ENCODE measurements at places on chromosomes 3 and 15.

DNA sequence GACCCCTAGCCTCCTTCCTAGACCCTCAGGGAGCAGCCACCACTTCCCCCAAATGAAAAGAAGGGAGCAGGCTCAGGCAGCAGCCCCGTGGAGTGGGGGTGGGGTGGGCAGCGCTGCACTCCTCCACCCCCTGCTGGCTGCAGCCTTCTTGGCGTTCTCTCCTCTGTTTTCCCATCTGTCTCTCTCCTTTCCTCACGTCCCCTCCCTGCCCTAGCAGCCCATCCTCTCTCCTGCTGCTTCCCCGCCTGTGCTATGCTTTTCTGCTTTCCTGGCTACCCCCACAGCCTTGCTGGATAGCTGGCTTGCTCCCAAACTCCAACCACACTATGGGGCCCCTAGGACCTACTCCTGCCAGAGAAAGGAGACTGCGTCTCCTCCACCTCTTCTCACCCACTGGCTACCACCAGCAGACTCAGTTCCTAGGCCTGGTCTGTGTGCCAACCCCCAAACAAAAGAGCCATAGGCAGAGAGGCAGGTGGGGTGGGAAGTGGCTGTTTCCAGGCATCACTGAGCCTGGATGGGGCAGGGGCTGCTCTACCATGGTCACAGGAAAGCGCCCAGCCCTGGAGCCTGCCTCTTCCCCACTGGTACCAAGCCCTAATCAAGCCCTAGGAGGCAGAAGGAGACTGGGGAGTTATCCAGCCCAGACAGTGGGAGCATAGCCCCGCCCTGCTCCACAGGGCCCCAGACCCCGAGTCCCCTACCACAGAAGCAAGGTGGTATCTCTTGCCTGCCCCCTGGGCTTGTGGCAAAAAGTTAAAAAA, 3.4 kb upstream of the DISP2 start:
- DNase-seq = no peak

DNA sequence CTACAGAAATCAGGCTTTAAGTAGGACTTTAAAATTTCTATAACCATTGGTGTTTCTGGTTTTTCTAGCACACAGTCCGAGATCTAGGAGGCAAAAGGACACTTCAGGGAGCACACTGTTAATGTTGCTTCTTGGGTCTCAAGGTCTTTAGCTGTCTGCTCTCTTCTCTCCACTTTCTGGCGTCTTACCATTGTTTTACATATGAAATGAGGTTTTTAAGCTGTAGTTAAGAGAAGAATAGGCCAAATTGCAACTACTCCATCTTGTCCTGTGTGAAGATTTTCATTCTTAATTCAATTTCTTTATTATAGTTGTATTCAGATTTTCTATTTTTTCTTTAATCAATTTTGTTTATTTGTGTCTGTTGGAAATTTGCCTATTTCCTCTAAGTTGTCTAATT, 151.4 kb downstream of the WNT7A start:
- DNase-seq = no peak

DNA sequence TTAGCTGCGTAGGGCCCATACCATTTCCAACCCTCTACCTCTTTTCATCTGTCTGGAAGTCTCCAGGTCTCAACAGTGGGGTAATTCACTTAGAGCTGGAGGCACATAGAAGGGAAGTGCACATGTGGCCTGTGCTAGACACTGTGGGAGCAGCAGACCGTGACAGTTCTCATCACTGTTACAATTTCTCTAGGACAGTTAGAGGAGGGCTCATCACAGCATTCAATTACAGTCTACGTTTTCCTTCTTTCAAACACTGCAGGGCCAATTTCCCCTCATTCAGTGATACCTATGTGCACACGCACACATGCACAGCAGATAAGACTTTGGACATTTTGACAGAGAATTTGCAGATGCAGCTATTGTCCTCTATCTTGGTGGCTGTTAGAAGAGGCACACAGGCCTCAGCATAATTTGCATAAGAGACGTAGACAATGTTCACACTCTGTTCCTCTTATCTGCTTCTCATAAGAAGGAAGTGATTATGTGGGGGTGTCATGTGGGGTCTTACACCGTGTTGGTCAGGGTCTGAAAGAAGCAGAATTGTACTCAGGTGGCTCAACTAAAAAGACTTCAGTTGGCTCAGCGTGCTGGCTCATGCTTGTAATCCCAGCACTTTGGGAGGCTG, 12.6 kb upstream of the HRG start:
- no peak for DNase-seq

- no peak for DNase-seq
Observed at GRCh38 chr3:1971780-1972179, 126.9 kb upstream of the CNTN4 start.

DNA sequence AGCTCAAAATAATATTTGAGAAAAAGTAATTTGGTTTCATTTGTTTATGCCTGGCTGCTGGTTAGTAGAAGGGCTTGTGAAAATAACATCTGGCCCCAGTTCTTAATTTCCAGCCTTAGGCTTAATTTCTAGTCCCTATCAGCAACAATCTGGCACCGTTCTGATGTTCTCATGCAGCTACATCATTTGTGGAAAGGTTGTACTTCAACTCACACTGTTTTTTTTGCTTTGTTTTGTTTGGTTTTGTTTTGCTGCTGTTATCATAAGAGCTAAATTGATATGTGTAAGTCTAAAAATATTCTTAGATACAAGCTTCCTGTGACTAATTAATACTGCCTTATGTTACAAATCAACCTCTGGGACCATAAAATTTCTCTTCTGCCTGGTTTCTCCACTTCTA, 8.9 kb downstream of the CPA3 start:
- no peak for DNase-seq

GRCh38 chr15:80105193-80105592, 45.7 kb downstream of the ZFAND6 start:
- no peak for DNase-seq

DNA sequence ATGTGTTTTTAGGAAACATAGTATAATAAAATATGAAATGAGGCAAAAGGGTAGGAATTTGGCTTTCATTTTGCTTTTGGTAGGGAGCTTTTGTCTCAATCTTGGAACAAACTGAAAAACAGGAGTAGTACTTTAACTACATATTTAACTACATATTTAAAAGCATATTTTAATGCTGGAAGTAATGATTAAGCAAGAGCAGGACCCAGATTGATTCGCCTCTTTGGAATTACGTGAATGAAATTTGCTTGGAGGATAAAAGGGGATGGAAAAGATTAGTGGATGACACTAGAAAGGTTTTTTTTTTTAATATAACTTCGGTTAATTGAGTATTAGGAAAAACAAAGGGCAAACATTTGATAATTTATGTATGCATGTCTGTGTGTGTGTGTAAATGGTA, 11.2 kb upstream of the TMEM212 start:
- no peak for DNase-seq

DNA sequence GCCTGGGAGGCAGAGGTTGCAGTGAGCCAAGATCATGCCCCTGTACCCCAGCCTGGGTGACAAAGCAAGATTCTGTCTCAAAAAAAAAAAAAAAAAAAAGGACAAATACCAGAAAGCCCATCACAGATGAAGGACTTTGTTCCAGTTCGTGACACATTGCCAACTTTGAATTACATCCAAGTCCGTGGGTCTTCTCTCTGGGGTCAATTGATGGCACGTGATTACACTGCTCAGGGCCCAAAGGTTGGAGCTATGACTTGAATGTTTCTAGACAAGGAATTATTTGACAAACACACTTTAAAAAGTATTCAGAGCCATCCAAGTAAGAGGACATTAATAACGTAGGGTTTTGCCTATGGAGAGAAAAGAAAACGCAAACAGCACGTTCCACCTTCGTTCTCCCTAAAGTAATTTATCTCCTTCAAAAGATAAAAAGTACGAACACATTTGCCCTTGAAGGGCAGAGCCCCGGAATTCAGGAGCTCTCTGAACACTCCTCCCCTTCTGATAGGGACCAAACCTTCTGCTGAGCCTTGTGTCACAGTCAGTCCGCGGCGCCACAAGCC, 31.3 kb upstream of the ST3GAL6 start:
- DNase-seq = no peak

DNA sequence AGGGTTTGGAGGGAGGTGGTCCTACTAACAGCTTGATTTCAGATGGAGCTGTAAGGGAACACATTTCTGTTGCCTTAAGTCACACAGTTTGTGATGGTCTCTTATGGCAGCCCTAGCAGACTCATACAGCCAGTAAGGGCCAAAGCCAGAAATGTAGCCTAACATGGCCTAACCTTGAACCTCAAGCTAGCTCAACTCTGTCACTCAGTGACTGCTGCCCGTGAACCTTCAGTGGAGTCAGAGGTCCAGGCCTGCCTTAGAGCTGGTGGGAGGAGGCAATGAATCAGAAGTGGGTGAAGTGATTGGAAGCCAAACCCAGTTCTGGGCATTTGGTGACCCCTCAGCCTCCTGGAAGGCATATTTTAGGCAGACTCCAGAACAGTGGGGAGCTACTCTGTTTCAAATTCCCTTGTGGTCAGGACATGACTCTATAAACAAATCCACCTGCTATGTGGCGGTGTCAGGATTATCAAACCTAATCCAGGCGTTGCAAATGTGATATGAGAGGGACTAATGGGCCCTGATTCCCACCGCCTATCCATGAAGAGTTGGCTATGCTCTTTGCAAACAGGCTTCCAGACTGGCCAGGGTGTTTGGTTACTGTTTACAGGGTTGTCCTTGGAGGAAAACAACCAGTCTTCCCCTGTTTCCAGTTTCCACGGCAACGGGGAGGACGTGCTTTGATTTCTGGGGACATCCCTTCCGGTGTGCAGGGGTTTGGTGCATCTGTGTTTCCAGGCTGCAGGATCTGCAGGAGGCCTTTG, 105.9 kb upstream of the AGBL1 start:
- DNase-seq = no peak

GRCh38 chr3:138976047-138976446, 29.0 kb downstream of the FOXL2NB start:
- DNase-seq = no peak

GRCh38 chr3:58141766-58142345, 68.9 kb downstream of the DNASE1L3 start:
- no peak for DNase-seq

DNA sequence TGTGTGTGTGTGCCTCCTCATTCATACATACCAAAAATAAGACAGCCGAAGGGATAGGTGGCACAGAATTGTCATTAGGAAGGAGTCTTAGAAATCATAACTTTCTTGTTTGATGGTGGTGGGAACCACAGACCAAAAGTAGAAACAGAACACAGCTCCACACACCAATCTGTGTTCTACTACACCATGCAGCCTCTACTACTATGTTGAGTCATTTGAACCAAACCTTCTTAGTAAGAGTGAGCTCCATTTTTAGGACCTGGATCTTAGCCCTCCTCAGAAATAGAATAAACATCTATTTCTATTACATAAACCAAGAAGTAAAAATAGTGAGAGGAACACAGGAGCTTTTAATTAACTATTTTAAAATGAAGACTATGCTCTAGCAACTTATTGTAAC, 27.9 kb upstream of the PLCH1 start:
- no peak for DNase-seq

GRCh38 chr3:10242182-10243065, 5.8 kb upstream of the TATDN2 start:
- DNase-seq = peak; percentile 85

DNA sequence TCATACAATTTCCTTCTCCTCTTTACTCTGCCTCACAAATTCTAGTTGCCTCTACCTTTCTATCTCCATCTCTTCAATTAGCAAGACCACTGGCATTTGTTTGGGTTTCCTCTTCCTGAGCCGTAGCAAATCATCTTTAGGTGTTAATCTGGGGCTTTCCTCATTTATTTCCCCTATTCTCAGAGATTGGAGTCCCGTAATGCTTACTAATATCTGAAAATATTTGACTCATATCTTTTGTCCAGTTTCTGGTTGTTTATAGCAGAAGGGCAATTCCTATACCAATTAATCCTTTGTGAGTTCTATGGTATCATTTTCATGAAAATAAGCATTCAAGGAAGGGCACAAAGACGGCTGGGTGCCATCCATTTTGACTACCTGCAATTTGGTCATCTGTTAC, 103.7 kb downstream of the NR2E3 start:
- no peak for DNase-seq

DNA sequence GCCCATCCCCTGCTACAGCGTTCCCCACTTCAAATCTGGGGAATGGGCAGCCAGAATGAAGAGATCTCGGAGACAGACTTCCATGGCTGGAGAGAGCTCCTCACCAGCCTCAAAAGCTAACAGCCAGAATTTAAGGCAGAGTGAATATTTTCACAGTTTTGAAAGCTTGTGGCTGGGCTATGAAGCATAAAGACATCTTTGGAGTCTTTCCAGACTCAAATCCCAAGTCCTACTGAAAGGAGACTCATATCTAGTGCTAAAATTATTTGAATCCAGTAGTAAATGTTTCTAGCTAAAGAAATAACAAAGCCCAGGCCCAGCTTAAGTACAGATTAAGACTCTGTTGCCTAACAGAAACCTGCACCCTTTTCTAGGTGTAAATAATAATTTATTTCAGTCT, 628.4 kb upstream of the ALCAM start:
- no peak for DNase-seq

DNA sequence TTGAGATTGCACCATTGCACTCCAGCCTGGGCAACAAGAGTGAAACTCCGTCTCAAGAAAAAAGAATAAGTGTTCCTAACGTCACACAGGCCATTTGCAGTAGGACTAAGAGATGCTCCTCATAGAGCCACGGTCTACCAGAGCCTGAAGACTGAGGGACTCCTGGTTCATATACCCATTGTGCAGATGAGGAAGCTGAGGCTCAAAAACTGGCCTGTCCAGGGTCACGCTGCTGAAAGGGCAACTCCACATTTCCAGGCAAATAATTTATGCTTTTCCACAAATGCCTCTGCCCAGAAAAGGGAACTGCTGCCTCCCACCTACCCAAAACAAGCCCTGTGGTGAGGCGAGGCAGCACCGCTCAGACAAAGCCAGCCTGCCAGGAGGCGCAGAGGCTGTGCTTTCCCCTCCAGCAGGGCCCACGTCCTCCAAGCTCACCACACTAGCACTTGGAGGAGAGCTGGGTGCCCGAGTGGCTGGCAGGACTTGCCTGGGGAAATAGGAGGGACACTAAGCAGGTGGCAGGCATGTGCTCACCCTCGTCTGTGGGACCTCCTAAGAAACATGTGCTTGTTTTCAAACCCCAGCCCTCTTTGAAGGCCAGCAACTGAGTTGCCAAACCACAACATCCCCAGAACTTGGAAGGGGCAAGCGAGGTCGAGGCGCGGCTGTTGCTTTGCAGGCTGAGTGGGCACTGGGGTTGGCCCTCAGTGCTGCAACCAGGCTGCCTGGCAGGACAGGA, 195.6 kb downstream of the XXYLT1 start:
- no peak for DNase-seq

GRCh38 chr15:92569778-92570177, 85.8 kb downstream of the FAM174B start:
- DNase-seq = no peak

GRCh38 chr15:77798847-77799246, 166.1 kb upstream of the LINGO1 start:
- no peak for DNase-seq

DNA sequence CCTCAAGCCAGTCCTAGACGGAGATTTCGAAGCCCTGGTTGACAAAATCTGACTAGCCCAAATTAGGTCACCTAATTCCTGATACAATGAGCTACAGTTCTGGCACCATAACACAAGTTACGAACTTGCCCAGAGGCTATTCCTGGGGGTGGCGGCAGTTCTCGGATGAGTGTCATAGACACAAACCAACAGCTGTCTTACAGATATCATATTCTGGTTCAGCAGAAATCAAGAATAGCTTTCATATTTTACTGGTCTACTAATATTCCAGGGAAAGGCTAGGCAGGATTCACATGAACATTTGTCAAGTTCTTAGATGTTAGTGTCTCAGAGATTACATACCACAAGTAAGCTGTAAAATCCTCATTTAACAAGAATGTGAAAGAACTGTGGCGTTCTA, 8.8 kb downstream of the ANAPC13 start:
- DNase-seq = no peak

GRCh38 chr3:59450437-59450836, 400.6 kb upstream of the CFAP20DC start:
- no peak for DNase-seq

- peak; percentile 65 for DNase-seq
Observed at GRCh38 chr3:18556503-18557135, 131.5 kb upstream of the SATB1 start.
